Activated CD4-positive, alpha-beta T cell treated with anti-CD3 and anti-CD28 coated beads for 36 hours (primary cell): ENCODE measurements at places on chromosomes 12 and 14. TPM values are rescaled to one million over a fixed set of nuclear protein-coding genes. Genes with fewer than 3 reads are reported as not detected.

The BDKRB2 gene
- total RNA-seq: not detected

The CCDC184 gene
- 0.25 TPM for total RNA-seq

The ALKBH2 gene
- 33.3 TPM for total RNA-seq

The GYS2 gene
- not detected for total RNA-seq

The KCNJ8 gene
- total RNA-seq: not detected

The SMIM41 gene
- total RNA-seq: not detected

The NFKBIA gene
- total RNA-seq: 298 TPM

The OTUB2 gene
- total RNA-seq: 0.75 TPM

The SLCO1C1 gene
- not detected for total RNA-seq

The ARHGEF25 gene
- 2.6 TPM for total RNA-seq

The CMTM5 gene
- total RNA-seq: not detected

The PKP2 gene
- 0.11 TPM for total RNA-seq

The CLMN gene
- total RNA-seq: 1.5 TPM

The TSPAN11 gene
- not detected for total RNA-seq

The KRT8 gene
- total RNA-seq: 0.56 TPM

The DAO gene
- total RNA-seq: not detected

The METTL3 gene
- 67.4 TPM for total RNA-seq

The LMNTD1 gene
- not detected for total RNA-seq

The HOXC9 gene
- total RNA-seq: not detected

The PRPF40B gene
- total RNA-seq: 8.1 TPM

The CD163 gene
- not detected for total RNA-seq

The OAS2 gene
- 278 TPM for total RNA-seq

The LRRC10 gene
- not detected for total RNA-seq

The ACOT4 gene
- total RNA-seq: 3.0 TPM

The TMEM63C gene
- total RNA-seq: 1.1 TPM

The CATSPERB gene
- 0.91 TPM for total RNA-seq

The LPAR5 gene
- 3.5 TPM for total RNA-seq

The TGM1 gene
- total RNA-seq: 4.8 TPM

The ABCB9 gene
- 6.3 TPM for total RNA-seq

The AMN gene
- 0.53 TPM for total RNA-seq

The CLEC6A gene
- total RNA-seq: not detected

The PLEK2 gene
- 2.9 TPM for total RNA-seq

The HCAR2 gene
- not detected for total RNA-seq

The ANKRD33 gene
- total RNA-seq: not detected

The TAOK3 gene
- 49.4 TPM for total RNA-seq

The FOXJ2 gene
- total RNA-seq: 16.5 TPM

The CLEC1B gene
- total RNA-seq: not detected

The SOAT2 gene
- total RNA-seq: 0.57 TPM

The IL23A gene
- 21.6 TPM for total RNA-seq

The BHLHE41 gene
- not detected for total RNA-seq

The ACSM4 gene
- not detected for total RNA-seq

The FBXO21 gene
- total RNA-seq: 28.2 TPM

The CRIP2 gene
- 1.2 TPM for total RNA-seq

The LRRK2 gene
- not detected for total RNA-seq

The OR6C2 gene
- not detected for total RNA-seq

The ENDOU gene
- total RNA-seq: not detected

The BBOF1 gene
- 1.9 TPM for total RNA-seq

The GPRC5D gene
- not detected for total RNA-seq

The PPTC7 gene
- total RNA-seq: 36.5 TPM

The CDC42BPB gene
- 4.0 TPM for total RNA-seq

The ASPG gene
- total RNA-seq: not detected

The RAB3IP gene
- total RNA-seq: 39.9 TPM

The NAA25 gene
- total RNA-seq: 58.5 TPM

The FGF23 gene
- not detected for total RNA-seq

The NELL2 gene
- 28.4 TPM for total RNA-seq

The FAM186B gene
- 0.07 TPM for total RNA-seq

The LMBR1L gene
- 48.0 TPM for total RNA-seq

The PPP4R3A gene
- 105 TPM for total RNA-seq
